ENCODE measurements at places on chromosomes 3 and 15. TPM values are rescaled to one million over a fixed set of nuclear protein-coding genes. Genes with fewer than 3 reads are reported as not detected.

MCTP2 gene
- total RNA-seq = 1.0 TPM

GRCh38 chr3:101185341-101185740 is 135.0 kb downstream of the IMPG2 start:
- DNase-seq = no peak

GRCh38 chr15:36363335-36363734 is 216.1 kb upstream of the CDIN1 start:
- DNase-seq = no peak

GRCh38 chr15:88401996-88402656 is 65.1 kb downstream of the MRPL46 start:
- peak; percentile 74 for DNase-seq

DNA sequence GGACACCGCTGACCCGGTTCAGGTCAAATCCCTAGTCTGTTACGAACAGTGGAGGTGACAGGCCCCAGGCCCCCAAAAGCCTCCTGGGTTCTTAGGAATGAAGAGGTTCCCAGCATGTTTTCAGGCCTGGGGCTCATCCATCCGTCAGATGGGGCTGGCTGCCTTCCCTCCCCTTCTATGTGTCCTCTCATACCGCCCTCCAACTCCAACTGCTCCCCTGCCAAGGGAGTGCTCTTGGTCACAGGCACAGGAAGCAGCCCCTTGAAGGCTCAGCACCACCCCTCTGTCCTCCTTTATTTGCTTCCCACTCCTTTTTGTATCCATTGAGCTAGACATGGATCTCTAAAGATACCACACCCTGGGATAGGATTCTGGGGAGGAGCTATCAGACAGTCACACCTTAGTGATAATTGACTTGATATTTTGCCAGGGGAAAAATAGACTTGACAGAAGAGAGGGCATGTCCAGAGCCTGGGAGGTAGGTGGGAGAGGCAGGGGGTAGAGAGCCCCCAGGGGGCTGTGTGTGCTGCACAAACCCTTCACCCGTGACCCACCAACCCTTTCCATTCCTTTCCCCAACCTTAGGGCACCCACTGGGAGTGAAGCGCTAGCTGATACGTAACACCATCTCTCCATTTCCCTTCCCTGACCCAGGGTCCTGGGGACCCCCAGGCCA is 10.7 kb upstream of the CSPG4 start:
- no peak for DNase-seq

Measured in left ventricle myocardium inferior (tissue), 1 donor.